Thoracic aorta (tissue), 2 donors: ENCODE measurements at places on chromosomes 2 and 18.
A peak's percentile ranks its signal among the peaks of the same experiment; 100 is the strongest.

DNA sequence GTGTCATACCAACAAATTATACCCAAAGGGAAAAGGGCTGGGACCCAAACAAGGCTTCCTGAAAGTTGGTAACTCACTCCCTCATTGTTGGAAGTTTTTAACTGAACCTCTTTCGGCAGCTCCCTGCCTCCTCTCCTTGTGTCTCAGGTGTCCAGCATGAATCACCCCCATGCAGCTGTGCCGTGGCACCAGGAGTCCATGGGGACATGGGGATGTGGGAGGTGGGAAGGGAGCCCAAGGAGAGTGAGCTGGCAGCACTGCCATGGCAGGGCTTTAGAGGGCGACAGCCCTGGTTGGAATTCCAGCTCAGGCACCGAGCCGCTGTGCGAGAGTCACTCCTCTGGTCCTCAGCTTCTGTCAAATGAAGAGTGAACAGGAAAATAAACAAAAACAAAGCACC lies 12.5 kb upstream of the GYPC start:
- no peak for DNase-seq

GRCh38 chr2:64624108-64624610 lies 29.6 kb downstream of the SERTAD2 start:
- no peak for DNase-seq

GRCh38 chr2:149743842-149744448 lies 156.4 kb upstream of the MMADHC start:
- no peak for DNase-seq

- no peak for DNase-seq
These were observed 2.0 kb upstream of the ANKRD29 start for GRCh38 chr18:23664674-23665073.

- no peak for DNase-seq
These were observed 1.6 kb upstream of the FABP1 start for GRCh38 chr2:88129313-88129959.

GRCh38 chr18:59870623-59871130 lies 29.1 kb upstream of the PMAIP1 start:
- no peak for DNase-seq

GRCh38 chr2:75428646-75429443 lies 131.9 kb downstream of the EVA1A start:
- no peak for DNase-seq

- DNase-seq: no peak
These were observed 37.8 kb downstream of the NYAP2 start for GRCh38 chr2:225437319-225437718.

- no peak for DNase-seq
These were observed 85.0 kb upstream of the LINC00305 start for GRCh38 chr18:64233851-64234250.

- no peak for DNase-seq
These were observed 105.6 kb upstream of the LDLRAD4 start for GRCh38 chr18:13112982-13113381.

- no peak for DNase-seq
These were observed 37.2 kb upstream of the THOC1 start for GRCh38 chr18:305003-305501.

DNA sequence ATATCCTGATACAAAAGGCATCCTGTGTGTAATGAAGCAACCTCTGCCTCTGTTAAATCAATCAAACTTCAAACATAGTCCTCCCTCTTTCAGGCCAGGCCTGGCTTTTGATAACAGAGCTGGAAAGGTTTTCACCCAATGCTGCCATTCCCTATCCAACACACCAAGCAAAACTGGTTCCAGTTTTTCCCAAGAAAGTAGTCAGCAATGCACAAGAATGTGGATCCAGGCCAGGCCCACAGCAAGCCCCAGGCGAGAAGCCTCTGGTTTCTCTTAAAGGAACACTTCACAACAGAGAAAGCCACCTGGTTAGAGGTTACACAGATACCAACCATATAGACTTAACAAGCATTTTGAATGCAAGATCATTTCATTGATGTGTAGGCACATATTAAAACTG lies 49.2 kb upstream of the CCDC150 start:
- no peak for DNase-seq

DNA sequence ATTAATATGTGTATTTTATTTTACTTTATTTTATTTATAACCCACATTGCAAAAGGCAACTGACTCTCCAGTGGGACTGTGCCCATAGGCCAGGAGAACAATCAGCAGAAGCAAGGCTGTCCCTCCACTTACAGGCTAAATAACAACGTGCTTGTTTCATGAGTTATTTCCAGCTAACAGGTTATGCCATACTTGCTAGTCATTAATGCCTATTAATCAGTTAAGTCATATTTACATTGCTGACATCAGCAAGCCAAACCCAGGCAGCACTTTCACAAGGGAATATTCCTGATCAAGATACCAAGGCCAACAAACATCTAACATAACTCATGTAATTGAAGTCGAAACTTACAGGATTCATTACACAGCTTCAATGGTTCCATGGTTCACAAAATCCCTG lies 92.1 kb downstream of the EN1 start:
- no peak for DNase-seq

- no peak for DNase-seq
These were observed 5.3 kb downstream of the RNU2-63P start for GRCh38 chr2:88011011-88011410.

DNA sequence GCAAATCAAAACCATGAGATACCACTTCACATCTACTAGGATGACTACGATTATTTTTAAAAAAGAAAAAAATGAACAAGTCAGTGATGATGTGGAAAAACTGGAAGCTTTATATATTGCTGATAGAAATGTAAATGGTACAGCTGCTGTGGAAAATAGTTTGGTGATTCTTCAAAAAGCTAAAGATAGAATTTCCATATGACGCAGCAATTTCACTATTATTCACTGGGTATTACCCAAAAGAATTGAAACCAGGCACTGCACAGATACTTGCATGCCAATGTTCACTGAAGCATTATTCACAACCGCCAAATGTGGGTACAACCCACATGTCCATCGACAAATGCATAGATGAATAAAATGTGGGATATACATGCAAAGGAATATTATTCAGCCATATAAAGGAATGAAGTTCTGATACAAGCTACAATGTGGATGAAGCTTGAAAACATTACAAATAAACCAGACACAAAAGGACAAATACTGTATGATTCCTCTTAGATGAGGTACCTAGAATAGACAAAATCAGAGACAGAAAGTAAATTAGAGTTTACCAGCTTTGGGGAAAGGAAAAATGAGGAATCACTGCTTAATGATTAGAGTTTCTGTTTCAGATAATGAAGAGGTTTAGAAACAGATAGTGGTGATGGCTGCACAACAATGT lies 11.1 kb downstream of the RTTN start:
- DNase-seq: no peak

GRCh38 chr2:12436935-12437561 lies 279.7 kb upstream of the TRIB2 start:
- DNase-seq: no peak

GRCh38 chr2:168091986-168092385 lies 155.4 kb downstream of the STK39 start:
- DNase-seq: no peak

- no peak for DNase-seq
These were observed 13.2 kb downstream of the SNRPG start for GRCh38 chr2:70280242-70280798.

GRCh38 chr18:49023271-49023937 lies 72.6 kb upstream of the SMAD7 start:
- DNase-seq: no peak

GRCh38 chr18:58256316-58257080 lies 212.5 kb downstream of the NEDD4L start:
- no peak for DNase-seq

DNA sequence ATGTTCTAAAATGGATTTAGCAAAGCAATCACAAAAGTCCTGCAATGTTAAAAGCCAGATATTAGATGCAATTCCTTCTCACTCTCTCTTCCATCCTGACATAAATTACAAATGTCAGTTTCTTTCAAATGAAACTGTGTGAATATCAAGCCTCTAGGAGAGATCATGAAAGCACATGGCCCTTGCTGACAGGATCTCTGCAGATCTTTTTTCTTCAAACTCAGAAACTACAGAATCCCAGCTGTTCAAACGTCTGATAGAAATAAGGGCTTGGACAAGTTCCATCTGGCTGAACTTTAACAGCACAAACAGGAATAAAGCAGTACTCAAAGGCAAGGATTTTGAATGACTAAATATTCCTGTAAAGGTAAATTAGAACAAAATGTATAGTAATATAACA lies 47.6 kb downstream of the PDE1A start:
- DNase-seq: no peak

DNA sequence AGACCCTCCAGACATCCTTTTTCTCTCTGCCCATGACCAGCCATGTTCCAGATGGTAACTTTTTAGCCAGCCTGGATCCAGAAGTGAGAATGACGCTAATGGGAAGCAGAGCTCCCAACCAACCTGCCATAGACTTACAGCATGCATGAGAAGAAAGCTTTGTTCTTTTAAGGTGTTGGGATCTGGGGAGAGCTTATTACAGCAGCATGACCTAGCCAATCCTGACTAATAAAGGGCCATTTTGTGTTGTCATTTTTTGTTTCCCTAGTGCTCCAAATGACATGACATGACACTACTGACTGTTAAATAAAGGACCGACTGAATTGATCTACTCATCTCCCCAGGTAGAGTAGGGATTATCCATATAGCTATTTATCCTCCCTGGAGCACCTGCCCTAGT lies 5.2 kb upstream of the PRKCE start:
- no peak for DNase-seq

DNA sequence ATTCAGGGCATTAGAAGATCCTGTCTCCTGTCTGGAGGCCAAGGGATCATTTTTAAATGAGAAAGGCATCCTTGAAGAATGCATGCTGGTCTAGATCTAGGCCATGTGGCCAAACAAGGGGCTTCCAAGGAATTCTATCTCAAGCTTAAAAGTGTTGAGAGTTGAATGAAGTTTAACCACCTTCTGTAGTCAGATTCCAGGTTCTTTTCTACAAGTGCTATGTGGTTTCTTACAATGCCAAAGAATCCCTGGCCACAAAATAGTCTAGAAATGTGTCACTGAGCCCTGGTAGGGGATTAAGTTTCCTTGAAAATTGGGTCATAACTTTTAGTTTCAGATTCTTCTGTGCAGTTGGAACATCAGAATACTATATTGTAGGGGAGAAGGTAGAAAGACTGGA lies 640.7 kb upstream of the ACVR2A start:
- no peak for DNase-seq

- no peak for DNase-seq
These were observed 24.4 kb upstream of the TEX44 start for GRCh38 chr2:231568098-231568784.

DNA sequence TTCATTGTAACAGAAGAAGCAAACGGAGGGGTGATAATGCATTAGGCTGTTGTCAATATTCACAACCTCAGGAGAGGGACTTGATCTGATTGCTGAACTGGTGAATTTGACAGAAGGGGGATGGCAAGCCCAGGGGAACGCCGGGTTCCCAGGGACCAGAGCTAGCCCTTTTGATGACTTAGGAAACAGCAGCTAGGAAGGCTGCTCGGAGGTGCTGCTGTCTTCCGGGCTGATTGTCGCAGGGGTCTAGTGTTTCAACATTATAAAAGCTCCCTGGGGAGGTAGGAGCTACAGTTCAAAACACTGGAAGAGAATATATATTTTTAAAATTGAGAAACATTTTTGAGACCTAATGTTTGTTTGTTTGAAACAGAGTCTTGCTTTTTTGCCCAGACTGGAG lies 47.3 kb downstream of the CD8B2 start:
- DNase-seq: no peak

- DNase-seq: no peak
These were observed 497.6 kb upstream of the FAM98A start for GRCh38 chr2:34096562-34097171.

GRCh38 chr2:43467891-43468290 lies 127.9 kb downstream of the THADA start:
- DNase-seq: no peak

DNA sequence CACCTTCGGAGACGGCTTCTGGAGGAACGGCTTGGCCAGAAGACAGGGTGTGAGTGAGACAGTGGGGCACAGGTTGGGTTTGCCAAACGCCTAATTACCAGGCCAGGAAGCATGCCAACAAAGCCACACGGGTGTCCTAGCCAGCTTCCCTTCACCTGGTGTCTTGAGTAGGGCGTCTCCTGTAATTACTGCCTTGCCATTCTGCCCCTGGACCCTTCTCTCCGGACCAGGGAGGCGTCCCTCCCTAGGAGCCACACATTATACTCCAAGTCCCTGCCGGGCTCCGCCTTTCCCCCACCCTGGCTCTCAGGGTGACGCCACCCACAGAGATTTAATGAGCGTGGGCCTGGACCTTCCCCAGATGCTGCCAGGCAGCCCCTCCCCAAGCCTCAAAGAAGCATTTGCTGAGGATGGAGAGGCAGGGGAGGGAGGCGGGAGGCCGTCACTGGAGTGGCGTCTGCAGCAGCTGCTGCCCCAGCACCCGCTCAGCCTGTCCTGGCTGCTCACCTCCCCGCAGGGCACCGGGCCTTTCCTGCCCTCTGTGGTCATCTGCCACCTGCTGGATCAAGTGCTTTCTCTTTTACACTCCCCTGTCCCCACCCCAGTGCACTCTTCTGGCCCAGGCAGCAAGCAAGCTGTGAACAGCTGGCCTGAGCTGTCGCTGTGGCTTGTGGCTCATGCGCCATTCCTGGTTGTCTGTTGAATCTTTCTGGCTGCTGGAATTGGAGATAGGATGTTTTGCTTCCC lies 20.7 kb downstream of the FOSL2 start:
- DNase-seq: no peak

- DNase-seq: peak; percentile 26
These were observed 643 bp downstream of the PLCL1 start for GRCh38 chr2:197804758-197805714.

DNA sequence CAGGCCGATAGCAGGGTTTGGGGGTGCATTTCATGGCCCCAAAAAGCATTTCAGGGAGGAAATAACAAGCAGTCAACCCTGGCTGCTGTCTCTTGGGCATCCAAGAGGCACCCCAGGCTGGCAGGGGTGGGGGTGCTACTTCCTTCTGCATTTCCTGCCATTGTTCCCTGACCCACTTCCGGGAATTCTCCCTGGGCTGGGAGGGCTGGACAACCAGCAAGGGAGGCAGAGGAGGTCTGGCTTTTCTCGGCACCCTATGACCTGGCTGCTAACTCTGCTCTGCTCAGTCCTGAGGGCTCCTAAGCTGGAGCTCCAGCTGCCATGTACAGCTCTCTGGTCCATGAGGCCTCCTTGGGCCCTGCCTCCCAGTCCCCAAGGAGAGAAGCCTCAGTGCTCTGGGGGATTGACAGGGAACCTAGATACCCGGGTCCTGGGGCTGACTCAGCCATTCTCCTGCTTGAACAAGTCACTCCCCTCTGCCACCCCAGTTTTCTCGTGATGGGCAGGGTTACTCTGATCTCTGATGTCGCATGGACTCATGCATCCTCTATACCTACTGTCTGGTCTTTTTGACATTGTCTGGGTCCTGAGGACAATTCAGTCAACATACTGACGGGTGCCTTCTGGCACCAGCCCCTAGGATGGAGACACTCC lies 47.2 kb downstream of the DYSF start:
- no peak for DNase-seq

DNA sequence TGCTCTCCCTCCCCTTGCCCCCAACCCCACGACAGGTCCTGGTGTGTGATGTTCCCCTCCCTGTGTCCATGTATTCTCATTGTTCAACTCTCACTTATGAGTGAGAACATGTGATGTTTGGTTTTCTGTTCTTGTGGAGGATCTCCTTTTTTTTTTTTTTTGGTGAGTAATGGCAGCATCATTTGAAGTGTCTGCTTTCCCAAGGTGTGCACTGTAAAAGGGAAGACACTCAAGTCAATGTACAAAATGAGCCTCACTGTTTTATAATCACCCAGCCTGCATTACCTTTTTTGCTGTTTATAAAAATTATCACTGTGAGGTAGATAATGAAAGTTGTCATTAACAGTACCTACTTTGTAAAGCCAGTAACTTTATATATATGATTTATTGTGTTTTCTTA lies 56.9 kb downstream of the INSIG2 start:
- no peak for DNase-seq

GRCh38 chr2:231535961-231536360 lies 5.7 kb upstream of the NMUR1 start:
- no peak for DNase-seq
